ENCODE measurements at places on chromosomes 12 and 14.

GRCh38 chr14:101623685-101624444, 62.6 kb downstream of the DIO3 start:
- DNase-seq, result no peak

DNA sequence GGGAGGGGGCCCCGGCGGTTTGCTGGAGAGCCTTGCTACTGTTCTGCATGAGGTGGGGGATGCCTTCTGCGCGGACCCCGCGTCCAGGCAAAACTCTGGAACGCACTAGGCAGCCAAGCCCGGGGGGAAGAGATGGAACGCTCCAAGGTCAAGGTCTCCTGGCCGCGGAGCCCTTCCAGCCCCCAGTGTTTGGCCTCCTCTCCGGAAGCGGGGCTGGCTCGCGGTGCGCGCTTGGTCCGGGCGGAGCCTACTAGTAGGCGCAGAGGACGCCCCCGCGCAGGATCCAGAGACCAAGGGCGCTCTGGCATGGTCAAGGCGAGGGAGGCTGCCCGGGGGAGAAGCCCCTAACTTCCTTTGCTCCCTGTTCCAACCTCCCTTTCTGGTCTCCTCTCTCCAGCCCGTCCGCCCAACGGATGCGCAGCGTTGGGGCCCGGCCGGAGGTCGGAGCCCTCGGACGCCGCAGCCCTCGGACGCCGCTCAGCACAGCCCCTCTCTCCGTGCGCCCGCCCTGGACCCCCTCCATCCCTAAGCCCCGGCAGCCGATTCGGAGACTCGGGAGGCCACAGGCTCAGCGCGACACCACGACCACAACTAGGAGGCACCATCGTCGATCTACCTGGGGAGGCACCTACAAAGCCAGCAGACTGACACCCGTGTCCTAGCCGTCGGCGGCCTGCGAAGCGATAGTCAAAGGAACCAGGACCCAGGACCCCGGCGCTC, 669 bp upstream of the KCNK13 start:
- DNase-seq, result no peak

- no peak for DNase-seq
Measured at GRCh38 chr12:55839345-55840140, 3.2 kb downstream of the MMP19 start.

DNA sequence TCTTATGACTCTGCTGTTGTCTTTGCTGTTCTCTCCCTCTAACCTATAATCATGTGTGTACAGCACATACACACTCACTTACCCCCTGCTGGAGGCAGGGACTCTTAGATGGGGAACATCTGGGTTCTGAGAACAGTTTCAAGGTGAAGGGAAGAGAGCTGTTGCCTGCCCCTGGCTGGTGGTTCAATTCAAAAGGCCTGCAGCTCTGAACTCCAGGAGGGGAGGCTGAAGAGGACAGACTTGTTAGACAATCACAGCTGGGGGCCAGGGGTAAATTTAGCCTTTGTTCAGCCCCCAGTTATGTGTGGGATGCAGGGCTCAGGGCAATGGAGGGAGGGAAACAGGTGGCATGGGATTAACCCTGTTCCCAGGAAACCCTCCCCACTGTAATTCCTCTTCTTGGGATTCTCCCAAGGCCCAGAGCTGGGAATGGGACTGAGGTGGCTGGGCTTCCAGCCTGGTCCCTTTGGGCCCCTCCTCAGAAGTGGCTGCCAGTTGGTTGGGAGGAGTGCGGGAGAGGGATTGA, 1.9 kb downstream of the MYL6B start:
- no peak for DNase-seq

Measured in lung microvascular endothelial cell (primary cell).